Activated CD4-positive, CD25-positive, alpha-beta regulatory T cell (primary cell): ENCODE measurements at places on chromosomes 2 and 18.

GRCh38 chr18:80233201-80233835 is 14.0 kb downstream of the PARD6G start:
- no peak for DNase-seq

GRCh38 chr18:21702602-21703001 is 2.0 kb downstream of the ABHD3 start:
- DNase-seq, result no peak

GRCh38 chr2:85872536-85873161 is 16.1 kb downstream of the ST3GAL5 start:
- no peak for DNase-seq

- no peak for DNase-seq
Observed at GRCh38 chr18:2303517-2304238, 267.6 kb downstream of the METTL4 start.

DNA sequence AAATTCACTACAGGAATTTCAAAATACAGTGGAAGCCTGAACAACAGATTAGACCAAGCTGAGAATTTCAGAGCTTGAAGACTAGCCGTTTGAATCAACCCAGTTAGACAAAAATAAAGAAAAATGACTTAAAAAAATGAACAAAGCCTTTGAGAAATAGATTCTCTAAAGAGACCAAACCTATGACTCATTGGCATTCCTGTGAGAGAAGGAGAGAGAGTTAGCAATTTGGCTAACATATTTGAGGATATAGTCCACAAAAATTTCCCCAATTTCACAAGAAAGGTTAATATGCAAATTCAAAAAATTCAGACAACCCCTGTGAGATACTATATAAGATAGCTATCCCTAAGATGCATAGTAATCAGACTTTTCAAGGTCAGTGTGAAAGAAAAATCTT is 78.0 kb downstream of the MYO3B start:
- no peak for DNase-seq

DNA sequence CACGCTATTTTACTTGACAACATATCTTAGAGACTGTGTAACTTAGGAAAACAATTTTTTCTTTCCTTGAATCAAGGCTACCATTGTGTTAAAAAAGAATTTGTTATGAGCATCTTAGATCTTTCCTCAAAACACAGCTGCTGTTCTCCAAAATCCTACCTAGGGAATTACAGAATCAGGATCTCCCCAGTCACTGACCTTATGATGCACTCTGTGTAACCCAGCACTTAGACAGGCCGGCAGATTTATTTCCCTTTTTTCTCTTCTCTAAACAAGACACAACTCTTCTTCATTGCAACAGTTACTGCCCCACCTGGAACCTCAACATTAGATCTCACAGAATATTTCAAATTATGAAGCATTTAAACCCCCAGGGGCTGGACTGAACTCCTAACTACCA is 13.5 kb upstream of the C2orf15 start:
- DNase-seq, result no peak

GRCh38 chr2:230668184-230668938 is 44.3 kb upstream of the CAB39 start:
- DNase-seq, result peak; percentile 9

- no peak for DNase-seq
Observed at GRCh38 chr2:38076710-38077430, 919 bp upstream of the CYP1B1 start.

DNA sequence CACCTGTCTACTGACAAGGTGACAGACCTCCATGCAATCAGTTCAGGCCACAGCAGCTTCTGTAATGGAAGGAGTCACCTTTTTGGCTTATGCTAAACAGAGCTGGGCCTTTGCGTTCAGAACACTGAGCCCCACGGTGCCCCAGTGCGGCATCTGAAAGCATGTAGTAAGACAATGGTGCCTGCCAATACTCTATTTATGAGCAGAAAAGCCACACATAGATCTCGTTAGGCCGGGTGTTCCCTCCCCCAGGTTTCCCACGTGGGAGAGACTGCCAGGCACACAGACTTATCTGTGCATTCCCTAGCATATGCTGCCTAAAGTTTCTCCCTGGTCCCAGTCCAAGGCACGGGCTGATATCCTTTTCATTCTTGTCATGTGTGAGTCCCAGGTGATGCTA is 150.9 kb downstream of the ACTR3 start:
- DNase-seq, result no peak

DNA sequence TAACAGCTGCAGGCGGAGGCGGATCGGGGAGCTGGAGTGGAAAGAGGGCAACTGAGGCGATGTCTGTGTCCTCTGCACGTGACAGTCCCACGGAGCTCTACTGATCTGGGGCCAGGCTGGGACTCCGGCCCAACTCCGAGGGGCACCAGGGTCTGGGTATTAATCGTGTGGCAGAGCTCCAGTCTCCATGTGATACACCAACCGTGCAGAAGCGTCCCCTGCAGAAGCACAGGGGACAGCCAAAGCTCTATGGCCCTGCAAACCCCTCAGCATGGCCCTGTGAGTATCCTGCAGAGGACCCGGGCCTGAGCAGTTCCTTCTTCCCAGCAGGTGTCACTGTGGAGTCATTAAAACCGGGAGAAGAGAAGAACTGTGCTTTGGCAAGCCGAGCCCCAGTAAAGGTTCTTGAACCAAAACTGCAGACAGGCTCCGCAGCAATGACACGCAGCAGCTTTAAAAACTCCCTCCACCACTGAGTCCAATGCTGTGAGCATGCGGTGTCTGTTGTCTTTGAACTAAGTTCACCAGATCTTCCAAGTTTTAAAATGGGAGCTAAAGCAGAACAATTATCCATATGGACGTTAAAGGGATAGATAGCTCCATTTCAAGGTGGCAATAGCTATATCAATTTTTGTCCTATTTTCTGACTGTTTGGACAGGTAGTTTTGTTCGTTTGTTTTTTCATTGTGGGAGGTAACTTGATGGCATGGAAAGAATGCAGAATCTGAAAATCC is 79.4 kb downstream of the TMEM182 start:
- DNase-seq, result no peak

DNA sequence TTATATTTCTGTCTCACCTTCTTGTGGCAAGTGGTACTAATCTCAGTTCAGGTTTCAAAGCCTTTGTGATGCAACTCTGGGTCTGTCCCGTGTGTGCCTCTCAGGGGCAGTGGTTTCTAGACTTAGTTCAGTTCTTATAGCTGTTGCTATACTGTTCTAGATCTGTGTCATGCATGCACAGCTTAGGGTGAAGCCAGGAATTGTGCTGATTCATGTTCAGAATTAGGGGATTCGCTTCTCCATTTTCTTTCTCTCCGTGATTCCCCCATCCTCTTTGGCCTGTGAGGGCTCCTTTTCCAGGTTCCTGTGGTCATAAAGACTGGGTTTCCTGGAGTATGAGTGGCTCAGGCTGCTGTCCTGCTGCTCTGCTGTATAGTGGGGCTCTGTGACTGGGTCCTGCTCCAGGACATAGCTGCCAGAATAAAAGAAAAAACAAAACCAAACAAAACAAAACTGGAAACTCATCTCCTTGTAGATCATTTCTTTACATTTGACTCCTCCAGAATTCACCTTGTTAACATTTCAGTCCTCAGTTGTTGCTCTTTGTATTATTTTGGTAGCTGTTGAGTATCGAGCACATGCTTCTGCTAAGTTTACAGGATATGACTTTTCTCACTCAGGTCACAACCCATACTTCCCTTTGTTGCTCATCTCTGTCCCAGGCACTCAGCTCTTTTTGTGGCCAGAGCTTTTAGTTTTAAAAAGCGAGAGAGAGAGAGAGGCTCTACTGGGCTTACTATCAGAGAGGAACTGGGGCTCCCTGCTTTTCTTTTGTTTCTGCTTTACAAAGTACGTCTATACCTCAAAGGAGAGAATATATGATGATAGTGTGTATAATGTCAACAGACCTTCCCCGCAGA is 34.2 kb downstream of the CERS6 start:
- no peak for DNase-seq

DNA sequence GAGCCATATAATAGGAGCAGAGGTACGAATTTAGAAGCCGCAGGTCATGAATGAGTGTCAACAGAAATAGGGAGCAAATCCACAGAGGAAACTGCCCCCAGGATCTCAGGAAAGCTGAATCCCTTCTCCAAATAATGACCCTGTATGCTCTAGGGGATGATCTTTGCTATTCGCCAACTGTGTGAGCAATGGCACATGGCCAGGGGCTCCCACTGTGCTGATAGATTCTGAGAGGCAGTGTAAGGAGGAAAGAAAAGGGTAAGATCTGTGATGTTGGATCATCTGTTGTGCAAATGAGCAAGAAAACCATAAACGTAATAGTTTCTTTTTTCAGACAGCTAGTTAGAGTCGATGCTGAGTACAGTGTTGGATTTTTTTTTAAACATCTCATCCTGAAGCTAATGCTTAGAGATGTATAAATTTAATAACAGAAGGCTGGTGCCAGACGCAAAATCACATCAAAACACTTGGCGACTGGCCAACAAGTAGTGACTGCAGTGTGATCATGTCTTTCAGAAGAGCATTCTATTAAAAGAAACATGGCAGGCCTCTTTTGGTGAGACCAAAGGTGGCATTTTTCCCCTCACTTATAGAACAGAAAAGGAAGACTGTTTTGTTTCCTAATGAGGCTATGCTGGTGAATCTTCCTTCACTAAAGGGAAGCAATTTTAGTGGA is 77.4 kb downstream of the ABCA12 start:
- DNase-seq, result no peak

- DNase-seq, result no peak
Observed at GRCh38 chr2:169237286-169237685, 125.0 kb downstream of the LRP2 start.

DNA sequence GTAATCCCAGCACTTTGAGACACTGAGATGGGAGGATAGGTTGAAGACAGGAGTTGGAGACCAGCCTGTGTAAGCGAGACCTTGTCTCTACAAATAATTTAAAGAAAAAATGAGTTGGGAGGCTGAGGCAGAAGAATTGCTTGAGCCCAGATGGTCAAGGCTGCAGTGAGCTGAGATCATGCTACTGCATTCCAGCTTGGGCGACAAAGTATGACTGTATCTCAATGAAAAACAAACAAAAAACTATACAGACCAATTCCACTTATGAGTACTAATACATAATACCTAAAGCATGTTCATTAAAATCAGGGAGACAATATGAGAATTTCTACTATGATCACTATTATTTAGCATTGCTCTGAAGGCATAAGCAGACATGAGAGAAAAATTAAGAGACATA is 12.6 kb downstream of the RNF149 start:
- DNase-seq, result no peak

GRCh38 chr18:24395049-24395795 is 2.4 kb downstream of the OSBPL1A start:
- DNase-seq, result no peak

DNA sequence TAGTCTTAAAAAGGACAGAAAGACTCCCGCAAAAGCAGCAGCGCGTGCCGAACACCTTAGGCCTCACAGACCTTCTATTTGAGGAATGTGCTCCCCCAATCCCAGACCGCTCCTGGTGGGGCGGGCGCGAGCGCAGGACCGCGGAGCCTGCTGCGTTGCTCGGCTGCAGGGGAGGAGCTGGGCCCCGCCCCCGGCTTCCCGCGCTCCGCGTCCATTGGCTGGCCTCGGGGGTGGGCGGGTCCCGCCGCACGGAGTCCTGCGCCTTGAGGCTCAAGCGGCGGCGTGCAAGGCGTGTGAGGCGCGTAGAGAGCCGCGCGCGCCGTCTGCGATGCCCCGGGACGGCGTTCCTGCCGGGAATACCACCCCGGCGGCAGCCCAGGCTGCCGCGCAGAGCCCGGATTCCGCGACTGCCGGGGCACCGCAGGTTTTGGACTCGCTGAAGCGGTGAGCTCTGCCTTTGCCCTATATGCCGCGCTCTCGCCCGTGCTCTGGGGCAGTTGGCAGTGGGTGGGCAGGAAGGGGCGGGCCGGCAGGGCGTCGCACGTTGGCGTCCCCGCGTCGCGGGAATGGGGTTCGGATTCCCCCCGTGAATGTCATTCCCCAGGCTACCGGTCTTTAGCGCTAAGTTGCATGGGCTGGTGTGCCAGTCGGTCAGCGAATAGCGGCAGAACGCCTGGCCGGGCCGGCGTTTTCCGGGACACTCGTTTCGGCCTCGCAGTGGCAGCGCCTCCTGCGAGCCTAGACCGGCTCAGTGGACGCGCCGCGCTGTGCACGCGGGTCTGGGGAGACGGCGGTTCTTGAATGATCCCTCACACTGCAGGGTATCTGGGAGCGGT is 49.6 kb upstream of the PAIP2B start:
- peak; percentile 64 for DNase-seq

DNA sequence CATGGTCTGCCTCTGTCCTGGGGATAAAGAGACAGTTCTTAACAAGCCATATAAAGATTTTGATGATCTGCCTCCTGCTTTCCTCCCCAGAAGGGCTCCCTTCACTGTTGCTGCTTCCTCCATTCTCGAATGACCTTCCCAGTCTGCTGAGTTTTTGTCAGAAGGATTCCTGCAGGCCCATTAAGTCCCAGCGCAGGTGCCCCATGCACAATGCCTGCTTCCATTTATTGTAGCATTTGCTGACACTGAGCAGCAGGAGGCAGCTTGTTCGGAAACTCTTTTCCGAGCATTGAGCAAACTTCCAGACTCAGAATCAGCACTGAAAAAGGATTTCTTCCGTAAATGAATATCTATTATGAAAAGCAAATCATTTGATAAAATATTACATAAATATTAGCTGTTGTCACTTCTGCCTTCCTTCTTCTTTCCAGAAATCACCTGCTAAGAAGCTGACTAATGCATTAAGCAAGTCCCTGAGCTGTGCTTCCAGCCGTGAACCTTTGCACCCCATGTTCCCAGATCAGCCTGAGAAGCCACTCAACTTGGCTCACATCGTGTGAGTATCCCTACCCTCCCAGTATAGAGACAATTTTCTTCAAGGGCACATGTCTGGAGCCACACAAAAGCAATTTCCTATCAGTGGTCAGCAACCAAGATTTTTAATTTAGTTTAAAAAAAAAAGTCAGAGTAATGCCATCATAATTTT is 110.4 kb downstream of the DTNA start:
- DNase-seq, result no peak

DNA sequence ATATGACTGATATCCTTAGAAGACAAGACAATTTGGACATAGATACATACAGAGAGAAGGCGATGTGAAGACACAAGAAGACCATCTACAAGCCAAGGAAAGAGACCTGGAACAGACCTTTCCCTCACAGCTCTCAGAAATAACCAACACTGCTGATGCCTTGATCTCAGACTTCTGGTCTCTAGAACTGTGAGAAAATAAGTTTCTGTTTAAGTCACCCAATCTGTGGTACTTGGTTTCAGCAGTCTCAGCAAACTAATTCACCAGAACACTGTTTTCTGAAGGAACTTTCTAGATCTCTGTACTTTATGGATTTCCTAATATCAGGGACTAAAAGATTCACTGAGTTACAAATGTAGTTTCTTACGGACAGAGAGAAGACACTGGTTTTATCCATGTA is 58.8 kb downstream of the NAB1 start:
- DNase-seq, result no peak

DNA sequence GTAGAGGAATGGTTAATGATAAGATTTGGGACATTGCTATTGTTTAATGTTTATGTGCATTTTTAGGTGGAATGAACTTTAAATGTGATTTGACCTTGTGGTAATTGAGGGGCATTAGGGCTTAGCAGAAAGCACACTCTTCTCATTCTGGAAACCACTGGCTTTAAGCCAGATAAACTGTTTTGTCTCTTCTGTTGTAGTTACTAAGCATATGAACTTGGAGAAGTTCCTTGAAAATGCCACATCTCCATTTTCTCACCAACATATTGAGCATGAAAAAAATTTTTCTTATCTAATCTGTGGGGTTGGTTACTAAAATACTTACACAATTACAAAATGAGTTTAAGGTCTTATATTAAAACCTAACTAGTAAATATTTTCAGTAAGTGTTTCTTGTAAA is 70.8 kb upstream of the FSHR start:
- DNase-seq, result no peak

GRCh38 chr18:37266290-37266689 is 299.3 kb downstream of the CELF4 start:
- DNase-seq, result no peak
